B cell (primary cell): ENCODE measurements at places on chromosomes 6 and 20.

DNA sequence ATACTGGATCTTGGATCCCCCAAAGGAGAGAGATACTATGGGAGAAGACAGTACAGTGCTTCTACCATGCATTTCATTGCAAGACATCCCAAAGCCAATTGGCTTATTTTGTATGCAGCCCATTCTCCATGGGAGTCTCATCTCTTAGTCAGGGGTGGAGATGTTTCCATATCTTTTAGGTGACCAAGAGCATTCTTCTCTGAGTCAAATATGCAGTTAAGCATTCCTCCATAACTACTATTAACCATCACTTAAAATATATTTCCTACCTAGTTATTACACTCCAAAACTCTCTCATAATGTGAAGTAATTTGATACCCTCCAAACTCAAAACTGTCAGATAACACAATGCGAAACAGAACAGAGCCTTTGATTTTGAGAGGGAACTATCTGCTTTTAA lies 542.6 kb downstream of the HDGFL1 start:
- no peak for DNase-seq

DNA sequence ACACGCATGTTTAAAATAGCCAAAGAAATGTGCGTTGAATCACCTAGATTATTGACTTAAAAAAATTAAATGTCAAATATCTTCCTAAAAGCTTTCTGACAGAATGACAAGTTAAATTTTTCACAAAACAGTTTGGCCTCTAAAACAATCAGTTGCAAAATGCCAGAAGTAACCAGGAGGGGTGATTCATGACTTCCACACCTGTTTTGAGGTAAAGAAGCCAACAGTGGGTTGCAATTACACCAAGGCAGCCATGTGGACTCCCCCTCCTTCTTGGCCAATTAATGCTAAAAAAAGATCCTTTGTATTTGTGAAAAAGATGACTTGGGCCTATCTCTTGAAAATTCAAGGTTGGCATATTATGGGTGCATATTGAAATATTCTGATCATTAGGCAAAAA lies 424.8 kb downstream of the CBLN4 start:
- DNase-seq, result no peak

GRCh38 chr6:20712011-20712410 lies 177.8 kb downstream of the CDKAL1 start:
- no peak for DNase-seq

DNA sequence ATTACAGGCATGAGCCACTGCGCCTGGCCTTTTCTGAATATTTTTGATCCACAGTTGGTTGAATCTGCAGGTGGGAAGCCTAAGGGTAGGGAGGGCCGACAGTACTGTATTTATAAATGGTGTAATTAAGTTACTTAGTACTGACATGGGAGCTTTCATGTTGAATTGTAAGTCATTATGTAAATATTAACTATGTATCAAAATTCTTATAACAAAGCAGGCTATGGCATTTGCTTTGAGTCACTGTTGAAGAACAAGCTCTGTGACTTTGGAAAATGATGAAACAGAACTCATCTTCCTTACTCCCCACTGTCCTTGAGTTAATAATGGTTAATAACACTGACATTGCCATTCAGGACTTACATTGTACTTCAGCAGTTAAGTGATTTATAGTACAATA lies 63.0 kb upstream of the TXNDC5 start:
- DNase-seq, result no peak

- DNase-seq, result no peak
Observed at GRCh38 chr6:14277405-14277930, 159.9 kb downstream of the CD83 start.

- no peak for DNase-seq
Observed at GRCh38 chr20:14199111-14199510, 138.3 kb downstream of the FLRT3 start.

DNA sequence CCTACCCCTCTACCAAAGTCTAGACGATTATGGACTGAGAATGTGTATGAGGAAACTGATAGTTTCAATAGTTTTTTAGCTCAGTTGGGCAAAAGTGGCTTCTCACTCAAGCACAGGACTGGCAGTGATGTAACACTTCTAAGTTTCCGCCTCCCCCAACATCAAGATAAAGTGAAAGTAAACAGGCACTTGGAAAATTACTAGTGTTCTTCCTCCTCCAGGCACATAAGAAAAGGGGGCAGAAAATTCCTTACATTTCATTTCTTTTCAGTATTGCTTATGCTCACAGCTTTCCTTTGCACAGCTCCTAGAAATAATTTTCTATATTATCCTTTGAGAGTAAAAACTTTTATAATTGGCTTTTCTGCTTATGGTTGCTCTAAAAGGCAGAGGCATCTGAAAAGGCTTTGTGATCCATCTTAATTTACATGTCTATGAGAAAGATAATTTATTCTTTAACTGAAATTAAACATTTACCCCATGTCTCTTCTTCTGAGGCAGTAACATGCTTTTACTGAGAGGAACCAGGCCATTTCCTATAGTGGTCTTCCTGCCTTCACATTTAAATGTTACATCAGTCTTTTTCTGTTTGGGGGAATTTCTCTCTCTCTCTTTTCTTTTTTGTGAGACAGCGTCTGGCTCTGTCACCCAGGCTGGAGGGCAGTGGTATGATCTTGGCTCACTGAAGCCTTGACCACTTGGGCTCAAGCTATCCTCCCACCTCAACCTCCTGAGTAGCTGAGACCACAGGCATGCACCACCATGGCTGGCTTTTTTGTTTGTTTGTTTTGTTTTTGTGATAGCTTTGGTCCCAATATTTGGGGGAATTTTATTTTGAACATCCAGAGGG lies 65.0 kb upstream of the EEF1A1 start:
- DNase-seq, result peak; percentile 83

GRCh38 chr6:168028181-168028580 lies 30.7 kb downstream of the KIF25 start:
- DNase-seq, result no peak

- DNase-seq, result no peak
Observed at GRCh38 chr20:51775241-51775640, 7.1 kb upstream of the ATP9A start.

GRCh38 chr6:34964564-34964963 lies 75.5 kb downstream of the ANKS1A start:
- DNase-seq, result no peak

GRCh38 chr20:62580052-62580451 lies 62.3 kb upstream of the SLCO4A1 start:
- no peak for DNase-seq

GRCh38 chr6:22610127-22610526 lies 40.8 kb downstream of the HDGFL1 start:
- no peak for DNase-seq

GRCh38 chr6:88251301-88251700 lies 85.2 kb upstream of the CNR1 start:
- DNase-seq, result no peak

- peak; percentile 71 for DNase-seq
Observed at GRCh38 chr6:116268589-116269293, 11.0 kb downstream of the TSPYL1 start.

- DNase-seq, result no peak
Observed at GRCh38 chr20:35607003-35607735, 8.5 kb upstream of the SPAG4 start.
